LNCaP clone FGC (cell line): ENCODE measurements at places on chromosomes 12 and 14.

GRCh38 chr14:96735526-96735925 lies 61.7 kb upstream of the VRK1 start:
- no peak for DNase-seq

- DNase-seq = no peak
Observed at GRCh38 chr14:22802860-22803686, 12.2 kb downstream of the SLC7A7 start.

- no peak for DNase-seq
Observed at GRCh38 chr12:25186038-25186787, 8.7 kb downstream of the DNAI7 start.

GRCh38 chr12:39671898-39672875 lies 52.6 kb upstream of the ABCD2 start:
- DNase-seq = no peak

GRCh38 chr14:60989599-60989998 lies 8.6 kb downstream of the SLC38A6 start:
- DNase-seq = no peak
